Fibroblast of skin of left biceps (primary cell): ENCODE measurements at places on chromosomes 7 and 10.

- peak; percentile 88 for DNase-seq
Measured at GRCh38 chr7:133053321-133053891, 28.5 kb downstream of the CHCHD3 start.

DNA sequence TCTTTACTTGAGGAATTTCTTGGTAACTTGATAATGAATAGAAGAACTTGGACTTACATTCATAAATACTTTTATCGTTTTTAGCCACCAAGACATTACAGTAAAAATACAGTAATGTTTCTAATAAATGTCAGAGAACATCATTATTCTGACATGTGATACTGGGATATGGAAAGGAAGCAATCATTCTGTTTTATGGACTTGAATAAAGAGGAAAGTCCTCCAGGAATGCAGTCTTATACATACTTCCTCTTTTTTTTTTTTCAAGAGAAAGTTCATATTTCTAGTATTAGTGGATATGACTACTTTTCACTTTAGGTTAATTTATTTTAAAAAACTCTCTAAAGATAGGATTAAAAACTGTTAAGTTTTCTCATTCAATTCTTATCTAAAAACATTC lies 220.0 kb upstream of the SEMA3C start:
- no peak for DNase-seq

GRCh38 chr7:73994761-73995160 lies 33.2 kb upstream of the ELN start:
- no peak for DNase-seq

GRCh38 chr7:151207315-151207714 lies 3.0 kb downstream of the H2BK1 start:
- DNase-seq, result no peak

DNA sequence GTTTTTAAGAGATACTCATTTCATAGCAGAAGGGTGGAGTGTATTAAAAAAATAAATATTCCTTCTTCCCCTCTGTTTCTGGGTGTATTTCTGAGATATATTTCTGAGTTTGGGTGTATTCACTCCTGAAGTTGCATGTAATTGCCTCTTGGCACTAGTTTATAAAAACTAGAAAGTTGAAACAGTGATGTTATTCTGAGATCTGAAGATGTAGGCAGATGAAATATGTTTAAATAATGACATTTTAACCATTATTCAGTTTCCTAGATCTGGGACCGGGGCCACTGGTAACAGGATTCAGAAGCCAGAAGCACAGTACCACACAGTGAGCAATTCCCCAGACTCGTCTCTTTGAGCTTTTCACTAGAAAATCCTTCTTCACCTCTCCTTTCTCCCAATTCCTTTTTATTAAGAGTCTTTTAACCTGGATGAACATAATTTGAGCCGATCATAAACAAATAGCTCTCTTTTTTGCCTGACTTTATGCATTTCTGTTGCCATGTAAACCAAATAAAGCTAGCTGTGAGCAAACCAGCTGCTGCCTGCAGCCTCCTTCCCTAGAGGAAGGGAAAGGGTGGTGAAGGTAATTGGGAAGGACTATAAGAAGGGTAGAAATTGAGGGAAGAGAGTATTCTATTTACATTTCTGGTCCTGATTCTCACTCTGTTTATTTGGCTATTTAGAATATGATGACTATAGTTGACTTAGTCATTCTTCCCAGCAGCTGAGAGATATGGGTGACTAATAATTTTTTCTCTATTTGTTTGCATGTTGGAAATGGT lies 101.8 kb upstream of the STRIP2 start:
- no peak for DNase-seq

GRCh38 chr10:114571316-114571999 lies 86.6 kb downstream of the ABLIM1 start:
- no peak for DNase-seq

DNA sequence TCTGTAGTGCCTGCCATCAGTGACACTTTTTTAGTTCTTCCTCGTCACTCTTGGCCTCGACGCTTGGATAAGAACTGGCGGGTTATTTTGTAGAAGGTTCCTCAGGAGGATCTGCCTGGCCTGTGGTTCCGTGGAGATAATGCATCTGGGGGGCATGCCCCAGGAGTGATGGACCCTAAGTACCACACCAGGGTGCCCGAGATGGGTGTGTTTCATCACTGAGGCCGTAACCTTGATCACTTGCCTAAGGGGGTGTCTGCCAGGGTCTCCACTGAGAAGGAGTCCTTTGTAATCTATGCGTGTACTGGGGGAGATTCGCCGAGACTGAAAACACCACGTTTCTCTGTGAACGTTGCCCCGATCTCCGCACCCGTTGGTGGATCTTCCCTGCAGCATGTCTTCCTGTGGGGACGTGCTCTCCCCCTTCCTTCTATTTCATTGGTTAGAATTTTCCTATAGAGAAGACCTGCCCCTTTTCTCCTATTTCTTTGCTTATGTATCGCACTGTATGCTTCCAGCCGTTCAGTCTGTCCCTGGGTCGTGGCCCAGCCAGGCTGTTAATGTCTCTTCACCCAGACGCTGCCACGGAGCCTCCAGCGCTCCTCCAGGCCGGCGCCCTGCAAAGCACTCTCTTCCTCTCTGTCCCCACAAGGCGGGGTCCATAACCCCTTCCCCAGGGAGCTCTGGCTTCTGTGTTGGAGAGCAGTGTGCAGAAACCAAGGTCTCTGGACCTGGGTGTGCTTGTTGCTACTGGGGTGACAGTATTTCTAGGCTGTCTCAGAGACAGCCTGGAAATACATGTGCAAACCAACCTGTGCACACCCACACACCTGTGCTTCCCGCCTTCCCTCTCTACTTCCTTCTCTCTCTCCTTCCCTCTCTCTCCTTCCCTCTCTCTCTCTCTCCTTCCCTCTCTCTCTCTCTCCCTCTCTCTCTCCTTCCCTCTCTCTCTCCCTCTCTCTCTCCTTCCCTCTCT lies 14.4 kb upstream of the DPYSL4 start:
- DNase-seq, result no peak

- DNase-seq, result no peak
Measured at GRCh38 chr7:8386926-8387550, 46.4 kb upstream of the NXPH1 start.

- no peak for DNase-seq
Measured at GRCh38 chr7:129764247-129765084, 152.9 kb downstream of the NRF1 start.

DNA sequence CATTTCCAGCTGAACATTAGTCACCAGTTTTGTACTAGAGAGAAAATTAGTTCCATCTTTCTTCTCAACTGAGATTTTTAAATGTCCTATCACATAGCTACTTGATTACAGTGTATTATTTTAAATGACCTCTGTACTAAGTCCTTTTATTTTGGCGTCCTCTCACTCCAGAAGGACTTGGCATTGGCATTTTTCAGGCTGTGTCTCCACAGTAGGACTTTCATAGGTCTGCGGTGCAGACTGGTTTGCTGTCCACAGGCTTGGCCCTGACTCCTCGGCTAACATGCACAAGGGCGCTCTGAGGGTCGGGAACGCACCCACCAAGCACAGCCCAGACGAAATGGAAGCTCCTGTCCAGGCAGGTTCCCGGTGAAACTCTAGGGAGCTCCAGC lies 6.5 kb downstream of the PTPRE start:
- DNase-seq, result no peak

DNA sequence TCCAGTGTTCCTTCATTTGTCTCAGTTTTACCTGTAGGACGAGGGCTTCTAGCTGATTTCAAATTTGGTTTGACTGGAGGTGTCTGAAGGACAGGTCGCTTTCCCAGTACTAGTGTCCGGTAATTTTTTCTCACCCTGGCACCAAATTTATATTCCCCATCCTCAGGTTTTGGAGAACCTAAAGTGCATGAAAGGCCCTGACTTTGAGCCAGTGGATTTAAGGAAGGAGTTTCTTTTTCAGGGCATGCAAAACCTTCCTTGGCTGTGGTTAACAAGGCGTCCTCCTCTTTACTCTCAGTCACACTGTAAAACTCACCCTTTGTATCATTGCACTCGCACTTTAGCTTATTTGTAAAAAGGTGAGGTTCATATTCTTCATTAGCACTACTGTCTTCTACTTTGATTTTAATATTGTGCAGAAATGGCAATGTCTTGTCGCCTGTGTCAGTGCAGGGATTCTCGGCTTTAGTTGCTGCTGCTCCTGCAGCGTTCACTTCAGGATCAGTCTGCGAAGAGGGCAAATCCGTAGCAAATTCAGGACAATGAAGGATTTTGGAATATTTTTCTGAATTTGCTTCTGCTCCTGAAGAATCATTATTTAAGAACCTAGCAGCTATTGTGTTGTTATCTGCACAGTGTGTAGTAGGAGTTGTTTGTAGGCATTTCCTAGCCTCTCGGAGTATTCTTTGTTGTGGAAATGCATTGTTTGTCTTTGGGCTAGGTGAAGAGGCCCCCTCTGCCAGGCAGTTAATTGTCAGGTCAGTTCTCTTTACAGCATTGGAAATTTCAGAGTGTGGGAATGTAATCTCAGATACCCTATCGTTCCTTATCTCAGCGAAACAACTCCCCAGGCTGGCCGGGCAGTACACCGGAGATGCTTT lies 9.9 kb downstream of the SKIDA1 start:
- no peak for DNase-seq

DNA sequence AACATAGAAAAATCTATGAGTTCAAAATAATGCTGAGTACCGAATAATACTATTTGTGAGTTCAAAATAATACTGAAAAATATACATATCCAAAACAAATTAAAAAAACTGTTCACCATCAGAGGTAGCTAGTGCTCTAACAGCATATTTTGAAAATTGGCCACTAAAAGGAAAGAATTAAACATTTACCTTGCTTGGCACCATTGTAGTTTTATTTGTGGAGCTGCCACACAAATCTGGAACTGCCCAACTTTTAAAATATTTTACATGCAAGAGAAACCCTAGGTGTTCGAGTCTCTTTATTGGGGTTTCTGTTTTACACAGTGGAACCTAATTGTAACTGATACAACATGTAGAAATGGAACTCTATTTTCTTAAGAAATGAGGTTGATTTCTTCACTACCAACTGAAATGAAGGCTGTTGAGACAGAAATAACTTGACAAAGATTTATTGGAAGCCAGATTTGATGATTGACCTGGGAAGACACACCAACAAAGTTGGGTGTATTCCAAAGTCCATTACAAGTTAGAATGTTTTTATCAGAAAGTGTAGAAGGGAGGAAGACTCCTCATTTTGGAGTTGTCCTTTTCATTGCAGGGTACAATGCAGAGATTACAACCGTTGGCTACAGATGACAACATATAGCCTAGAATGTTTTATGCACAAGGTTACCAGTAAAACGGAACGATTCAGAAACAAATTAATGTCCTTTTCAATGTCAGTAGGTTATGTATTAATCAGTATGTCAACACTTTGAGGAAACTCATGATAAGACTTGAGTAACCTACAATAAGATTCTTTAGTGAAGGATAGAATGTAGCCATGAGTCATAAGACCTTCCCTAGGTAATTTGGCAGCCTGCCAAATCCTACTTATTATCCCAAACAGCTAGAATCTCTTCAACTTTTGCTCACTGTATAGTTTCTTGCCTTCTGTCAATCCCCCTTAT lies 73.8 kb upstream of the PAPSS2 start:
- no peak for DNase-seq

- peak; percentile 65 for DNase-seq
Measured at GRCh38 chr10:126459878-126460481, 71.7 kb upstream of the ADAM12 start.

- DNase-seq, result no peak
Measured at GRCh38 chr10:7538970-7539654, 127.7 kb downstream of the ITIH5 start.

DNA sequence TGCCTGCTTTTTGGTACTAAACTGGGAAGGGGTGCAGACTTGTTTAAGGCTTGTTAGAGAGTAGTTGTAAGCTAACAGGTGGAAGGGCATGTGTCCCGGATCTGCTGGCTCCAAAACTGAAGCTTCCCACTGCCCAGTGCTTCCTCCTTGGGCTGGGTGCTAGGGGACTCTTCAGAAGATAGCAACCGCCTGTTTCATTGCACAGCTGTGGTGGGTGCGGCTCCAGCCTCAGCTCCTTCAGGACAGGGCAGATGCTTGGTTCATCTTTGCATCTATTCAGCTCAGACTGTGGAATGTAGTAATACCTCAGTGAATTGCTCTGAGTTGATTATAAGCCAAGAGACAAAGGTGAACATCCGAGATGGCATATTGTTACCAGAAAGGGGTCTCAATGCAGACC lies 527.1 kb downstream of the TYW1 start:
- no peak for DNase-seq

GRCh38 chr10:14592026-14592425 lies 182.7 kb downstream of the FAM107B start:
- DNase-seq, result no peak

GRCh38 chr10:125158601-125159485 lies 1.5 kb downstream of the CTBP2 start:
- no peak for DNase-seq

- no peak for DNase-seq
Measured at GRCh38 chr10:26177341-26177740, 39.2 kb upstream of the GAD2 start.

DNA sequence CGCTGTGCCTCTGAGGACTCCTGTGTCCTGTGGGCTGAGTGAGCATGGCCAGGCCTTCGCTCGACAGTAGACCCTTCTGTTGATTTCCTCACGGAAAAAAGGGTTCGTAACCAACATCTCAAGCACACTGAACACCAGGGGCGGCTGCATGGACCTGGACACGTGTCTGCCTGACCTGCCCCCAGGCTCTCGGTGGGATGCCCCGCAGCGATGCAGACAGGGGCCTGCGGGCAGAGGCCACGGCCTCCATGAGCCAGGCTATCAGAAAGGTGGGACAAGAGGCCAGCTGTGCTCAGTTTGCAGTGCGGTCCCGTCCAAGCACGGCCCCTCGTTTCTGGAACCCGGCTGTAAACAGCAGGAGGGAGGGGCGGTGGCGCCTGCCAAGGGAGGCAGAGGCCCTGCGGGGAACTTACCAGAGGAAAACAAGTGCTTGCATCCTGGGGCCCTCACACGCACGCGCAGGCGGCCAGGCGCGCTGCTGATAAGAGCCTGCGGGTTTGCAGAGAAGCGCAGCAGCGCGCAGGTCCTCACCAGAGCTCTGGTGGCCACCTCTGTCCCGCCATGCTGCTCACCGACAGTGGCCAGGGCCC lies 10.6 kb downstream of the GPR146 start:
- DNase-seq, result no peak

- DNase-seq, result no peak
Measured at GRCh38 chr7:150848111-150848510, 4.2 kb upstream of the AOC1 start.

GRCh38 chr10:91707236-91707635 lies 74.4 kb upstream of the PPP1R3C start:
- DNase-seq, result no peak

GRCh38 chr10:49115015-49115795 lies at the start of gene VSTM4:
TSS of gene VSTM4 (minus strand) at chr10:49115522. CDS start at chr10:49115485, 37 bp downstream.
- no peak for DNase-seq

GRCh38 chr7:136278057-136278456 lies 300.9 kb upstream of the MTPN start:
- DNase-seq, result no peak

DNA sequence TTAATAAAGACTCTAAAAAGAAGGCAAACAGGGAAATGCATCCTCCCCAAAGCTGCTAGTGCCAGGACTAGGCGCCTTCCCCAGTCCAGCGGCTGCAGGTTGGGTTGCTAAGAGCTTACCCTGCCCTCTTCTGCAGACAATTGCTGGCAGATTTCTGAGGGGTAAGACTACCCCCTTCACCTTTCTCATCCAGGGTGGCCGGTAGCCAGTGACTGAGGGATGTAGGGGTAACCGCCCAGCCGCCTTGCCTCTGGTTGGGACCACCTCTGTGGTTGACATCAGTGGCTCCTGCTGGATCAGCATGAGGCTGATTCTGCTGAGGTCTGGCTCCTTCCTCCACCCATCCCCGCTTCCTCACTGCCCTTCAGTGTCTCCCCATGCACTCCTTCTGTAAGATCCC lies 71.2 kb downstream of the ADCYAP1R1 start:
- no peak for DNase-seq
